ENCODE measurements at places on chromosomes 11 and 22.

DNA sequence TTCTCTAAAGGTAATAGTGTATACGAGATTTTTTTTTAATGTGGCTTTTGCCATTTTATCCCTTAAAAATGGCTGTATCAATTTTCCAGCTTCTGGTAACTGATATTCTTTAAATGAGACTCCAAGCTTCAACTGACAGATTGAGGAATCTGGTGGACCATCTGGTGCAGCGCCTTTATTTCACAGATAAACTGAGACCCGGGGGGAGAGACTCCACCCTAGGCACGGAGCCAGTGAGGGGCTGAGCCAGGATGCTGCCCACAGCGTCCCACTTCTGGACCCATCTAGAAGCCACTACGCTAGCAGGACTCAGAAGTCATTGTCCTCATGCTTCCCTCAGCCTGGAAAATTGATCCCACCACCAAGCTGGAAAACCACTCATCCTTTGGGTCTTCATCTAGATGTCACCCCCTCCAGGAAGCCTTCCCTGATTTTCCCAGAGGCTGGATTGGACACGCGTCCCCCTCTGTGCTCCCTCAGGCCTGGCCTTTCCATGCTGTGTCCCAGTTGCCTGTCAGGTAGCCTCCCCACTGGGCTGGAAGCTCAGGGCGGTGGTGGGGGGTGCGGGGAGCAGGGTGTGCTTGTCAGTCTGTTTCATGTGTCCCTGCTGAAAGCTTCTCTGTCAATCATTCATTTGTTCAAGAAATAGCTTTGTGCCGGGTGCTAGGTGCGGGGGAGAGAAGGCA, 12.3 kb upstream of the CD5 start:
- DNase-seq: no peak

GRCh38 chr11:88435415-88435814, 97.9 kb upstream of the CTSC start:
- DNase-seq: no peak

DNA sequence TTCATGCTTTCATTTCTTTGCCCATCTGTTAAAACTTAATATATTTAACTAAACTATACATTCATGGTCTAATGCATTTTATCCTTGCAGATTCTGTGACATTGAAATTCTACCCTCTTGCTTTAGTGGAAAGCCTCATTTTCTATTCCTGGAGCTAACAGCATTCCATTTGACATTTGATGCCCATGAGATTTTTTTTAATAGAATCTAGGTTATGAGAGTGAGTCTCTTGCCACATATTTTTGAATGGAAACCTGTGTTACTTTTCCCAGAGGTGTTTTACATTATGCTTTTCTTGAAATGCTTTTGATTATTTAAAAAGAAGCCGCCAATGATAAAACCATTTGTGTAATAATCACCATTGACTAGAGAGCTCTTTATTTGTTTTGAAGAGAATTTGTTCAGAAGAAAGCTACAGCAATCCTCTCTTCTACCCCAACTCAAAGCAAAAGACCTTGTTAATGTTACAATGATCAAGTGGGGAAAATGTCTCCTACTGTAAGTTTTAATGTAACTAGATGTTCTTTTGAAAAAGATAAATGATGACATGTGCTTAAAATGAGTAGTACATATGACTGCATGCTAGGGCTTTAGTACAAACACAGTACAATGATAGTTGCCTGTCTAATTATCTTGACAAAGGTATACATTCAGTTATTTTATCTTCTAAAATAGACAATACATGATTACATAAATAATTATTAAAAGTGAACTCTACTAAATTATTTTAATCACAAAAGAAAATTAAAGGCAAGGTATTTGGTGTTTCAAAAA, 67.3 kb downstream of the GAS2 start:
- DNase-seq: no peak

- DNase-seq: no peak
Observed at GRCh38 chr11:3666023-3666530, 5.1 kb downstream of the CHRNA10 start.

- DNase-seq: no peak
Observed at GRCh38 chr22:44317123-44317444, 4.3 kb upstream of the SHISAL1 start.

DNA sequence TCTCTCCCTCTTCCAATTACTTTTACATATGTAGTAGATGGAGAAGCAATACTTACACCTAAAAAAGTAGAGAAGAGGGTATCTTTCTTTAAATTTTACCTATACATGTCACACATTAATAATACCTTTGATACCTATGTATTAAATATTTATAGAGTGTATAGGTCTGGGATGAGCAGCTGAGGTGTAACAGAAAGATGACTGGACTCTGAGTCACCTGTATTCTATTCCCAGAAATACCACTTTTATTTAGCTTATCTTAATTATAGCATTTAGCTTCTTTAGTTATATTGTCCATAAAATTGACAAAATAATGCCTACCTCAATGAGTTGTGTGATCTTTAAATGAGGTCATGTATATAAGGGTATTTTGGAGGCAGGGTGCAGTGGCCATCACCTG, 30.6 kb upstream of the YAP1 start:
- no peak for DNase-seq

DNA sequence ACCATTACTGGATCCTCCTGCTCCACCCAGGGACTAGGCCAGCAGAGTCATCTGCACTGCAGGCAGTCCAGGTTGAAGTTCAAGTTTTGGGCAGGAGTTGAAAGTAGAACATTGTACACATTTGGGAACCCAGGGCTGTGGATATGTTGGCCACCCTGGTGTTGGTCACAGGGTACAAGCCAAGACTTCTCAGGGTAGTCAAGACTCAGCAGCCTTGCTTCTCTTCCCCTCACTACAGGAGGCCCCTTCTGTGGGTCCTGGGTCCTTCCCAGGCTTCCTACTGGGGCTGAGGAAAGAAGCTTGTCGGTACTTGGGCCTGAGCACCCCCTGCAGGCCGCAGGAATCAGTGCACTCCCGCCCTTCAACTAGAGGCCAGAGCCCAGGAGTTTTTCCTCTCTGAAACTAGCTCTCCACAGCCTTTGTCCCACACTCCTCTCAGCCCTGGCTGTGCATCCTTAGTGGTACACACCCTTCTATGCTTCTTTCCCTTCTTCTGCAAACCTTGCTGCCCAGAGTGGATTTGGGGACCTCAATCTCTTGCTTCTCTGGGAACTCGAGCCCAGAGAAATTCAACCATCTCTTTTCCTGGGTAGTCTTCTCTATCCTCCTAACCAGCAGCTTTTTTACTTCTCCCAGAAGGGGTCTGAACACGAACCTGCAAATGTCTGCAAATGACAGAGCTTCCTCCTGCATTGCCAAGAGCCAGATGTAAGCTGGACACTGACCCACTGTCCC, 2.6 kb upstream of the HPX start:
- peak; percentile 46 for DNase-seq

- no peak for DNase-seq
Observed at GRCh38 chr22:19886605-19887255, 32.1 kb upstream of the GNB1L start.

DNA sequence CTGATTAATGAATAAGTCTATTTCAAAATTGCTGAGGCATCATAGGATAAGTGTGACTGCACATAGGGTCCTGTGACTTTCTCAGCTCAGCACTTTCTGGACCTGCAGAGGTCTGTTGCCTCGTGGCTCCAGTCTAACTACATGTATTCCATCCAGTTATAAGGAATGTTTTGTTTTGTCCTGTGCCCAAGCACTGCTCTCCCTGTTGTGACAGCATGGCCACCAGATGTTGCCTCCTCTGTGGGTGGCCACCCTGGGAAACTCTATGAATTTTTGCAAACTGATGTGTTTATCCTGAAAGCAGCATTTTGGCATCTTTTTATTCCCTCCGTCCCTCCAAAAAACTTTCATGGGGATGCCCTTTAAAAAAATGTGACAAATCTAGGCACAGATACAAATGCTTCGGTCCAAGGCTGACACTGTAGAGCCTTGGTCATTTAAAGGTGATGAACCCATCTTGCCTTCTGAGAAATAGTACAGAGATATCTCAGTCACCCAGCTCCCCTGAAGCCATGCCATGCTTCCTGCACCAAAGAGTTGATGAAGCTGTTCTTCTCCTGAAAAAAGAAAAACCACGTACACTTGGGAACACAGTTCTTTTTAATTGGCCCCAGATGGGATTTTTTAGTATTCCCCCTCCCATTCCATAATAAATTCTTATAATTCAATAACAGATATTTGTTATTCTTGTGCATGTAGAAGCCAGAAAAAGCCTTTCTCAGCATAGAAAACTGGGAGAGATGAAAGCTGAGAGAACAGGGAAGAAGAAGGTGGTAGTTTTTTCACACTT, 72.6 kb downstream of the CCDC34 start:
- no peak for DNase-seq

- DNase-seq: no peak
Observed at GRCh38 chr11:10317151-10317755, 12.4 kb downstream of the ADM start.

DNA sequence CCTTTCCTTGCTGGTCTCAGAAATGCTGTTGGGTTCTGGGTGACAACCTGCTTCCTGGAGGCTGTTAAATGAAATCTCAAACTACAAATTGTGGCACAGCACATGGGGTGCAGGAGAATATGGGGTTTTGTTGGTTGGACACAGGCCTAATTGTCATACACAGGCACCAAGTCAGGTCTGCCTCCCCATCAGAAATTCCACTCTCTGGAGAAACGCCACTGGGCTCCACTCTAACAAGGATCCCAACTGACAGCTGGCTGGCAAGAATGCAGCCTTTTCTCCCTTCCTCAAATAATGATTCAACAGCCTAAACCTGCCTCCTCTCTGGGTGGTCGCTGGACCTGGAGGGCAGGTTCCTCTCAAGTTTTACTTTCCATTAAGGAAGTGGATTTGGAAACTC, 177.8 kb upstream of the NARS2 start:
- DNase-seq: no peak

DNA sequence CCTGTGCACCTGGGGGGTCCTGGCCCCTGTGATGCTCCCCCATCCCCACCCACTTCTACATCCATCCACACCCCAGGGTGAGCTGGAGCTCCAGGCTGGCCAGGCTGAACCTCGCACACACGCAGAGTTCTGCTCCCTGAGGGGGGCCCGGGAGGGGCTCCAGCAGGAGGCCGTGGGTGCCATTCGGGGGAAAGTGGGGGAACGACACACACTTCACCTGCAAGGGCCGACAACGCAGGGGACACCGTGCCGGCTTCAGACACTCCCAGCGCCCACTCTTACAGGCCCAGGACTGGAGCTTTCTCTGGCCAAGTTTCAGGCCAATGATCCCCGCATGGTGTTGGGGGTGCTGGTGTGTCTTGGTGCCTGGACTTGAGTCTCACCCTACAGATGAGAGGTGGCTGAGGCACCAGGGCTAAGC, 20.0 kb upstream of the TALDO1 start:
- no peak for DNase-seq

- no peak for DNase-seq
Observed at GRCh38 chr11:112150517-112150916, 13.4 kb downstream of the IL18 start.

- no peak for DNase-seq
Observed at GRCh38 chr22:39129746-39130145, 22.7 kb downstream of the CBX7 start.

DNA sequence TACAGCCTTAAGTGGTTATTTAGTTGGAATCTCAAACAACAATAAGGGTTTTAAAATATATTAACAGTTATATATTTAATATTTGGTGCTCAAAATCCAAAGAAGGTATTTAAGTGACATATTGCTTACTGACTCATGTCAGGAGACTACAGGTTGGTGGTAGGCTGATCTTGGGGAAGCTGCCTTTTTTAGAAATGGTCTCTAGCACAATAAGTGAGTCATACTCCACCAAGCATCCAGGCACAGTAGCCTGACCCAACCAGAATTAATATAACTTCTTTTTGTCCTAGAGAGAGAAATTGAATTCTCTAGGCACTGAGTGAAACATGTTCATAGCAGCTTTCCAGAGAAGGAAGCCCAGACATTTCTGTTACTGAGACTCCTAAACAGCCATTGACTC, 868.5 kb upstream of the TENM4 start:
- no peak for DNase-seq

DNA sequence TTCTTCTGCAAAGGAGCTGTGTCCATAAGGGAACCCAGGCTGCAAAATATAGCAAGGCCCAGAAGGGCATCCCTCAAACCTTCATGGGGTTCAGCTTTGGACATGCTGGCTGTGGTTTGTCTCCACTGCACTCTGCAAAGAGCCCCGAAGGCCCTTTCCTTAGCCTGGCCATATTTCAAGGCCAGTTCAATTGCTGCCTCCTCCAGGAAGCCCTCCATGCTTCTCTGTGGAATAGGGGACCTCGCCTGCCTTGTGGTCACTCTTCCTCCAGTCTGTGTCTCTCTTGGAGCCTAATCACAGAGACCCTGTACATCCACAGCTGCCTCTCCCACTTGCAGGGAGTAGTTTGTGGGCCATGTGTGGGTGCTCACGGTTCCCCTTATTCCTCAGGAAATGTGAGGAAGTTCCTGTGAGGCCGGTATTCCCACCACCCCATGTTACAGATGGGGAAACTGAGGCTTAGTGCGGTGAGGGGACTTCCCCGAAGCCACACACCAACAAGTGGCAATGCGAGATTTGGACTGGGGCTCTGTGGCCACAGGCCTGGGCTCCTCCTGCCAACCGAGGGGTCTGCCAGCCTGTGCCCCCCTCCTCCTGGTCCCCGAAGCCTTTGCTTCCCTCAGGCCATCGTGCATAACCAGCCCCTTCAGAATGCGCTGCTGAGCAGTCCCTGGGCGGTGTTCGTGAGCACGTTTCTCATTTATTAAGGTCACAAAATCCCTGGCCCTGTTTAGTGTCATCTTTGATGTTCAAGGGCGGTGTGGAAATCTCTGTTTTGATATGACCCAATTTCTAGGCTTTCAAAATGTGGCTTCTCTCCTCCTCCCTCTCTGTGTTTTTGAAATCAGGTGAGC, 65.8 kb downstream of the PARVB start:
- no peak for DNase-seq

DNA sequence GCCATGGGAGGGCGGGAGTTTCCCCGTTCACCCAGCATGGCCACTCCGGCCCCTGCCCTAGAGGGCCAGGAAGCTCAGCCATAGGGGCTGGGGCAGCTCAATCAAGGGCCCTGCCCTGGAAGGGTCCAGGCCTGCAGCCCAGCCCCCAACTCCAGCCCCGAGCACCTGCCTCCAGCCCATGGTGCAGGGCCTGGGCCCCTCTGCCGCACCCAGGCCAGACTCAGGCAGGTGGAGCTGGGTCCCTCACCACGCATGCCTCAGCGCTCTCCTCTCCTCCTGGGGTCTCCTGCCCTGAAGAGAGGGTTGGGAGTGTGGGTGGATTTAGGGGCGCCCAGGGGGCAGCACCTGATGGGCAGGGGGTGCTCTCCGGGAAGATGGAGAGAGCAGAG, 13.1 kb downstream of the MLC1 start:
- DNase-seq: no peak

- no peak for DNase-seq
Observed at GRCh38 chr11:128909438-128910125, 18.4 kb downstream of the KCNJ5 start.

- no peak for DNase-seq
Observed at GRCh38 chr22:35195821-35196220, 61.5 kb upstream of the HMGXB4 start.
